Activated CD4-positive, alpha-beta T cell treated with anti-CD3 and anti-CD28 coated beads, Interleukin-2, amount 50 U/mL, for 24 hours (primary cell): ENCODE measurements at places on chromosomes 4 and X.

GRCh38 chr4:185092535-185093197 lies 50.4 kb upstream of the SLC25A4 start:
- no peak for DNase-seq

GRCh38 chr4:169664615-169665014 lies 44.2 kb downstream of the CLCN3 start:
- DNase-seq = no peak

DNA sequence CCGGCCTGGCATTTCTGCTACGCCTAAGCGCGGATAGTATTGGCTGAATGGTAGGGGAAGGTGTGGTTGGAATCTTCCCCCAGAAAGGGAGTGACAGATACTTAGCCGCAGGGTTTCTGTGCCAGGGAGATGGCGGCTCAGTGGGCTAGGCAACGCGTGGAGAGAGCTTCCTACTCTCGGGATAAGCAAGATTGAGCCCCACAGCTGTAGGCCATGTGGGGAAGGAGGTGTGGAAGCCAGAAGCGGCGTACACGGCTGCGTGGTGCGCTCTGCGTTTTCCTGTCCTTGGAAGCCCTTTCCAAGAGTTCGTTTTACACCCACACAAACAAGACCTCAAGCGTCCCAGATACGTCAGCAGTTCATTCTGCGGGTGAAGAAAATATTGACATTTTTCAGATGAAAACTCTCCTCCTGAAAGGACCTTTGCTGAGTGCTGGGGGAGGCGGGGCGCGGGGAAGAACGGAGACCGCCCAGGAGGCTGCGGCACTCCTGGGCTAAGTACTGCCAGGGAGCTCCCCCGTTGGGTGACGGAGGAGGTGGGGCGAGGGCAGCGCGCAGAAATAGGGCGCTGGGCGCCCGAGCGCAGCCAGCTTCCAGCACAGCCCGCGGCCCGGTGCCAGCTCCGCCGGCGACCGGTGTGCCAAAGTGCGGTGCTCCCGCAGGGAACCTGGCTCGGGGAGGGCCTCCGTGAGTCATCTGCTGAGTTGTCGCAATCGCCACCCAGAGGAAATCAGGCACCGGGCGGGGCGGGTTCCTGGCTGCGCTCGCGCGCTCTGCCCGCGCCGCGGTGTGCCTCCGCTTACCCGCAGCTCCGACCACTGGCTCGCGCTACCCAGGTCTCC lies at the start of gene GPAT3:
Gene GPAT3, plus strand, starts transcription at position 589 of the 842 bp plus-strand sequence. CDS start 515 bp downstream, outside the sequence.
- DNase-seq = peak; percentile 58

GRCh38 chr4:141501395-141501794 lies 135.0 kb upstream of the IL15 start:
- no peak for DNase-seq

- DNase-seq = no peak
These were observed 133.0 kb upstream of the TMLHE start for GRCh38 chrX:155745792-155746191.

DNA sequence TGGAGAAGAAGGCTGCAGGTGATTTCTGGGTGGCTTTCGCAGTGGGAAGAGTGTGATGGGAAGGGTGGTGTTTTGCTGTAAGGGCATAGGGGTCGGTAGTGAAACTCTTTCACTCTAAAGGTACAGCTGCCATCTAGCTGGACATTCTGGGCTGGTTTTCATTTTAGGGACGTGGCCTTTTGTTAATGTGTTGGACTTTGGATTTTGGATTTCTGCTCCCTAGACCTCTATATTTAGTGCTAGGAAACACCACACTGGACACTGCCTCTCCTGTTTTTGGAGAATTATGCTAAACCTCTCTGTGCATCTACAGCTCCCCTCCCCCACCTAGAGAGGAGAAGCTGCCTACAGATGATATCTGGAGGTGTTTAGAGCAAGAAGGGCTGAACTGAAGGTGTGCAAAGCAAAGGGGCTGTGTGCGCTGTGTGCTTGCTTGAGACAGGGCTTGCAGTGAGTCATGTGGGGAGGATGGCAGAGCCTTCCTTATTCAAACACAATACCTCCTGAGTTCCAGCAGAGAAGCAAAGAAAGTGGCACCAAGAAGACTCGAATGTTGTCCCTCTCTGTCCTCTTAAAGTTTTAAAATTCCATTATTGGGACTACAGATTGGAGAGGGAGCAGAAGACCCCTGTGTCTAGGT lies 47.9 kb downstream of the STARD8 start:
- no peak for DNase-seq

- DNase-seq = no peak
These were observed 6.5 kb downstream of the DMD start for GRCh38 chrX:33204889-33205288.

- no peak for DNase-seq
These were observed 2.5 kb downstream of the ARSJ start for GRCh38 chr4:113976741-113977525.

- DNase-seq = no peak
These were observed 289.3 kb downstream of the TLL1 start for GRCh38 chr4:166162327-166162726.

DNA sequence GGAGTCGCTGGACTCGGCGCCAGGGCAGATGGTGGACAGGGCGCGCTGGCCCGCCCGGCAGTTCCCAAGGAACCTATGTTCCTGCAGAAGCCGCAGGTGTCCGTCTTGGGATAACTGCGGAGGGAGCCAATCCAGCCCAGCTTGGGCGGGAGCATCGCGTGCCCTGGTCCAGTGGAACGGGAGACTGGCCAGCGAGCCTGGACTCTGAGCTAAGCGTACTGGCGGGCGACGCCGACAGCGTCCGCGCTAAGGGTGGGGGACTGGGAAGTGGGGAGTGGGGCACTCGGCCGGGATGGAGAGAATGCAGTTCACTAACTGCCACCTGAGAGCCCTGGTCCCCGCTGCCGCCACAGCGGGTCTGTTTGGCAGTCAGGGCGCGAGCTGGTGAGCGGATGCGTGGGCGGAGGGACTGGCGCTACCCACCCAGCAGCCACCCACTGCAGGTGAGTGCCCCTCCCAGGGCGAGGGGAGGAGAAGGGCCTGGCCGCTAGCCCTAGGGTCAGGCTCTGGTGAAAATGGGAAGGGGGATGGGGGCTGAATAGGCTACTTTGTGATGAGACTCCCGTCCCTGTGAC lies 1.3 kb upstream of the MAMLD1 start:
- no peak for DNase-seq

DNA sequence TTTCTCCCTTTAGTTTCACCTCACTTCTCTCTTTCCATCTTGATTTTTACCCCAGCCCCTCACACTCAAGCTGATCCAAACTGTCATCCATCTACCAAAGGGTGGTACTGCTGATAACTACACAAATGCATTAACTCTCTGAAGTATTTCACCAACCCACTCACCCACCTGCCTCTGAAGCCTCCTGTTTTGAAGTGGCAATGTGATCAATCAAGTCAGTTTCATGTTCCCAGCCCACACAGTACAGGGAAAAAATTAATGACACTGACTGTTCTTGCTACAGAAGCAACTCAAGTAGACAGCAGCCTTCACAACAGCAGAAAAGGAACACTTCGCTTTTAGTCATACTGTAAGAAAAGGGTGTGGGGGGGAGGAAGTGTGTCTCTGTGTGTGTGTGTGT lies 183.0 kb upstream of the NOCT start:
- no peak for DNase-seq

GRCh38 chr4:148164557-148164956 lies 277.7 kb downstream of the NR3C2 start:
- DNase-seq = no peak
